ENCODE measurements at places on chromosomes 16 and 17. TPM values are rescaled to one million over a fixed set of nuclear protein-coding genes. Genes with fewer than 3 reads are reported as not detected.

DNA sequence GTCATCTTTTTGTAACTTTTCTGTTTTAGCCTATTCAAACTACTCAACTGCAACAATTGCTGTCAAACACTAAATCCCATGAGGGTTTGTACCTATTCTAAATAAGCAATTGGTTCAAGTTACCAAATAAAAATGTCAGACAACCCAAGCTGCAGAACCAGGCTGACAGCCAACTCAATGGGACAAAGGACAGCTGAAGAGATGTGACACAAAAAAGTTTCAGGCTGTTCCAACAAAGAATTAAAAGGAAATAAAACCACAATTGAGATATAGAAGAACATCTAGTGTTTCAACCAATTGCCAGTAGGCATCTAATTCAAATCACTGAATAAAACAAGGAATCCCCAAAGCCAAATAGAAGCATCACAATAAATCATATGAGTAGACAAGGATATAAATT lies 49.3 kb downstream of the GRB7 start:
- peaks cover 38% of the 10 kb centered on the region for H3K4me1 ChIP-seq
- no peak for DNase-seq
- H3K4me3 ChIP-seq = no peak overlapping the region
- no peak overlapping the region for H3K27ac ChIP-seq

- no peak for DNase-seq
- peaks cover 7% of the 10 kb centered on the region for H3K36me3 ChIP-seq
- no peaks in the 10 kb centered on the region for H3K27me3 ChIP-seq
- no peak overlapping the region for H3K4me3 ChIP-seq
- peaks cover 71% of the 10 kb centered on the region for H3K4me1 ChIP-seq
These were observed 14.4 kb downstream of the TBKBP1 start for GRCh38 chr17:47708312-47708863.

DNA sequence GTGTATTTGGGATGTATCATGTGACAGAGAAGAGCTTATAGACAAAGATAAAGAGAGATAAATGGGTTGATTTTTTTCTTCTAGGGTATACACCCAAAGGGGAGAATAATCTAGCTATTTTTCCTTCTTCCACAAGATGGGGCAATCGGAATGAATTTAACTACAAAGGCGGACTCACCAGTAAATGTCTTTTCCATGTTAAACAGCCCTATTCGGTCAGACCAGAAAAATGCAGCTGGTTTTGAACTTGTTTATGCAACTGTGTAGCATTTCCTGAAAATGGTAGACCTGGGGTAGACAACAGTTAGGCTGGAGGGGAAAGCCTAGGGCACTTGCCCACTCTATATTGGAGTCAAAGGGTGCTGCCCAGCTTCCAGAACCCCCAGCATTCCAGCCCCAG lies 477.1 kb downstream of the TOX3 start:
- no peak for DNase-seq
- no peaks in the 10 kb centered on the region for H3K27me3 ChIP-seq
- H3K36me3 ChIP-seq = no peaks in the 10 kb centered on the region
- no peaks in the 10 kb centered on the region for H3K4me1 ChIP-seq

GRCh38 chr17:7747635-7748071 lies 30.1 kb downstream of the DNAH2 start:
- H3K36me3 ChIP-seq = no peaks in the 10 kb centered on the region
- H3K4me1 ChIP-seq = no peaks in the 10 kb centered on the region
- no peak overlapping the region for H3K27ac ChIP-seq
- H3K4me3 ChIP-seq = no peak overlapping the region
- DNase-seq = no peak

DNA sequence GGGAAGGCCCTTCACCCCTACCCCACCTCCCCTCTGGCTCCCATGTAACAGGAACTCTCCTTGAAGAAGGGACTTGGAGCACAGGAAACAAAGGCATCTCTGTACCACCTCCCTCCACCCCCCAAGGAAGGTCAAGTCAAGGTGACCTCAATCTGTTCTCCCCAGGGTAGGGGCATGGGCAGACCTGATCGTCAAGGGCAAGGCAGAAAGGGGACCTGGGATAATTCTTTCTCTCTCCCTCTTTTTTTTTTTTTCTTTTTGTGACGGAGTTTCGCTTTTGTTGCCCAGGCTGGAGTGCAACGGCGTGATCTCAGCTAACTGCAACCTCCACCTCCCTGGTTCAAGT lies 4.3 kb upstream of the STAT5A start:
- no peak overlapping the region for H3K4me3 ChIP-seq
- H3K27me3 ChIP-seq = no peaks in the 10 kb centered on the region
- no peak for DNase-seq
- H3K36me3 ChIP-seq = no peaks in the 10 kb centered on the region

- H3K36me3 ChIP-seq = no peaks in the 10 kb centered on the region
- H3K27ac ChIP-seq = no peak overlapping the region
- no peak for DNase-seq
- no peaks in the 10 kb centered on the region for H3K4me1 ChIP-seq
These were observed 177.2 kb downstream of the ENGASE start for GRCh38 chr17:79251824-79252223.

DNA sequence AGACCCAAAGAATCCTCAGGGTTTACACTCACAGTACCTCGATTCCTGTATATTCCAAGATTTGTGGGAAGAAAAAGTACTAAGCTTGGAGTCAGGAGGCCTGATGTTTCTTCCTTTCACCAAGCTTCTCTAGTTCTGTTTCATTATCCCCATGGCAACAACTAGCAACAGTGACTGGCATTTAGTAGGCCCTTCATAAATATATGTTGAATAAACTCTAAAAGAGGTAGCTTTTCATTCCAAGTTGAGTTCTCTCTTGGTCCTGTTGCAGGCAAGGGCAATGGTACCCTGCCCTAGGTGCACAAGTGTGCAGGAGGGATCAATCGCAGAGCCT lies 527 bp upstream of the UBE2Z start:
- peaks cover 23% of the 10 kb centered on the region for H3K36me3 ChIP-seq
- no peaks in the 10 kb centered on the region for H3K27me3 ChIP-seq
- DNase-seq = no peak
- peaks cover 33% of the 10 kb centered on the region for H3K4me1 ChIP-seq
- H3K27ac ChIP-seq = peak overlapping the region; percentile 83
- peak overlapping the region; percentile 59 for H3K4me3 ChIP-seq

The GCSH gene
- total RNA-seq = 2.3 TPM

The COX6A2 gene
- not detected for total RNA-seq

DNA sequence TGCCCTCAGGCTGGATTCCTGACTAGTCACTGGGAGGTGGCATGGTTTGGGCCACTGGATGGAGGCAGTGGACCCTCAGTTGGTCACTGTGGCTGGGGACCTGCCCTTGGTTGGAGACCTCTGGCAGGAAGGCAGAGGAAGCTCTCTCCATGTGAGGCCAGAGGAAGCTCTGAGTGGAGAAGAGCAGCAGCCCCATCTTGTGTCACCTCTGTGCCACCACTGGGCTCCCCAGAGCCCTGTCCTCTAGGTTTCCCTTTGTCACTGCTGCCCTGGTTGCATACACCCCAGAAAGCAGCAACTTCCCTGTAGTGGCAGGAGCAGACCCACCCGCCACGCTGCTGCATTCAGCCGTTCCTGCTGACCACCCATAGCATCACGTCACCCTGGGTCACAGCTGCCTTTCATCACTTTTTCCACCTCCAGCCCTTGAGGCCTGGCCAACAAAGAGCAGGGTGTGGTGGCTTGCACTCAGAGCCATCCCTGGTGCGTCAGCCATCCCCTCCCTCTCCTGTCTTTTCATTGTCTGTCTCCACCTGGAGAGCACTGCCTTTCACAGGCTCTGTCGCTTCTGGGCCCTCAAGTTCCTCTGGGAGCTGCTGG lies 11.9 kb downstream of the CTRL start:
- no peak overlapping the region for H3K4me3 ChIP-seq
- no peak overlapping the region for H3K27ac ChIP-seq
- no peak for DNase-seq
- H3K27me3 ChIP-seq = no peaks in the 10 kb centered on the region
- H3K36me3 ChIP-seq = peaks cover 55% of the 10 kb centered on the region

The TMC7 gene
- not detected for total RNA-seq

DNA sequence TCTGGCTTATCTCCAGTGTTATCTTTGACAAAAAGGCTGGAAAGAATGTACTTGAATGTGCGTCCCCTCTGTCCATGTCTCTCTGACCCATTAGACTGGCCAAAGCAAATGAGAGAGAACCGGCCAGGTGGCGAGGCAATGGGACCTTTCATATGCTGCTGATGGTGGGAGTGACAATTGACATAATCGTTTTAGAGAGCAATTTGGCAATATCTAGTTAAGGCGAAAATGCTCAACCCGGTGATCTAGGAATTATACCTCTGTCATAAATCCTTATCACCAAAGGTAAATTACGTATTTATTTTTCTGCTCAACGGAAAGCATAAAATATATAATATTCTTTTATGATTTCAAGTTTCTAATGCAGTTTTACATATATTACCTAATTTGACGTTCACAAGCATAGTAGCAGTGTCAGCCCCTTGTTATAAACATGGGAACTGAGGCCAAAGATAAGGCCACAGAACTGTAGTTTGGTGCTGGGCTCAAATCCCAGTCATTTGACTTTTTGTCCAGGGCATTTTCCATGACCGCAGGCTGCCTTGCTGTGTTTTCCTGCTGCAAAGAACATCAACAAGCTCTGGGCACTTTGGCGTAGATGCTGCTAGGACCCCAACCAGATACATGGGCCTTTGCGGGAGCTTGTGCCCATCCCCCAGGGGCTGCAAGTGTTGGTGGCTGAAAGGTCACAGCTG lies 14.7 kb upstream of the SDK2 start:
- no peak overlapping the region for H3K4me3 ChIP-seq
- H3K27ac ChIP-seq = no peak overlapping the region
- peaks cover 3% of the 10 kb centered on the region for H3K4me1 ChIP-seq
- H3K27me3 ChIP-seq = peaks cover 2% of the 10 kb centered on the region
- no peaks in the 10 kb centered on the region for H3K36me3 ChIP-seq
- no peak for DNase-seq

The CCR7 gene
- total RNA-seq = 180 TPM

- no peaks in the 10 kb centered on the region for H3K4me1 ChIP-seq
- no peaks in the 10 kb centered on the region for H3K27me3 ChIP-seq
- no peak for DNase-seq
- H3K27ac ChIP-seq = no peak overlapping the region
These were observed 54.4 kb upstream of the RCVRN start for GRCh38 chr17:9959377-9959981.

- no peak overlapping the region for H3K27ac ChIP-seq
- peaks cover 33% of the 10 kb centered on the region for H3K36me3 ChIP-seq
- no peaks in the 10 kb centered on the region for H3K27me3 ChIP-seq
These were observed 8.5 kb downstream of the ALDH3A2 start for GRCh38 chr17:19656851-19657581.

- H3K36me3 ChIP-seq = peaks cover 16% of the 10 kb centered on the region
- peaks cover 82% of the 10 kb centered on the region for H3K4me1 ChIP-seq
- DNase-seq = no peak
- peak overlapping the region; percentile 90 for H3K4me3 ChIP-seq
These were observed 3.8 kb upstream of the LIMD2 start for GRCh38 chr17:63703556-63704258.

GRCh38 chr17:45256114-45256966 lies 5.6 kb downstream of the SPATA32 start:
- no peak overlapping the region for H3K4me3 ChIP-seq
- peak overlapping the region; percentile 46 for H3K27ac ChIP-seq
- no peaks in the 10 kb centered on the region for H3K27me3 ChIP-seq
- DNase-seq = no peak
- peaks cover 51% of the 10 kb centered on the region for H3K4me1 ChIP-seq

- no peaks in the 10 kb centered on the region for H3K27me3 ChIP-seq
- peaks cover 31% of the 10 kb centered on the region for H3K4me1 ChIP-seq
- DNase-seq = no peak
- no peak overlapping the region for H3K4me3 ChIP-seq
These were observed 3.8 kb downstream of the DDX19B start for GRCh38 chr16:70302745-70303144.

The ANKRD13B gene
- total RNA-seq = 2.1 TPM

DNA sequence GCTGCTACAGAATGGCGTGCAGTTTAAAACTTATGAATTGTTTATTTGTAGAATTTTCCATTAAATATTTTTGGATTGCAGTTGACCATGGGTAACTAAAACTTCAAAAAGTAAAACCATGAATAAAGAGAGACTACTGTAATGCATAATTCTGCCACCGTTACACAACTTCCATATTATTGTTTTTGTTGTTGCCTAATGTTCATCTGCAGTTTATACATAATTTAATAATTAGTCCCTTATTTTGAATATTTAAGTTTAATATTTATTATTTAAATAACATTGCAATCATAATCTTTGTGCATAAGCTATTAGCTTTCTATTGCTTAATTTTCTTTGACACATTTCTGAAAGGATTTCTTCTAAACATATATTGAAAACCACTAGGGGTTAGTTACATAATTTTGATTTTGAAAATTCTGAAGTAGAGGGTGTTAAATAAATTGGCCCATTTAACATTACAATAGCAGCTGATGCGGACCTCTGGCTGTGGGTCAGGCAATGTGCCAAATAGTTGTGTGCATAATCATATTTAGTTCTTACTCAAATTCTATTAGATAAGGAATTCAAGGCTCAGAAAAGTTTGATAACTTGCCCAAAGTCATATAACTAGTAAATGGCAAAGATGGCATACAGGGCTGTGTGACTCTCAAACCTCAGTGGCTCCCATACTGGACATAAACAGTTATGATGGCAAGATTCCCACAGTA lies 31.1 kb downstream of the PPM1E start:
- H3K4me1 ChIP-seq = no peaks in the 10 kb centered on the region
- H3K27ac ChIP-seq = no peak overlapping the region
- no peaks in the 10 kb centered on the region for H3K27me3 ChIP-seq

- H3K27me3 ChIP-seq = no peaks in the 10 kb centered on the region
- H3K36me3 ChIP-seq = peaks cover 18% of the 10 kb centered on the region
- no peak for DNase-seq
- no peak overlapping the region for H3K4me3 ChIP-seq
- no peak overlapping the region for H3K27ac ChIP-seq
These were observed 85.1 kb downstream of the PRKCA start for GRCh38 chr17:66387392-66387981.

The PAGR1 gene
- total RNA-seq = 20.3 TPM

The EXOSC6 gene
- total RNA-seq = 28.2 TPM

The ATP2C2 gene
- total RNA-seq = not detected

The LITAFD gene
- not detected for total RNA-seq
